ENCODE measurements at places on chromosomes 16 and 17. TPM values are rescaled to one million over a fixed set of nuclear protein-coding genes. Genes with fewer than 3 reads are reported as not detected.

CPPED1 gene
- polyA plus RNA-seq: 23.0 TPM

GRCh38 chr17:10421211-10421610 is 539 bp downstream of the MYH8 start:
- no peak for DNase-seq

TBC1D3 gene
- polyA plus RNA-seq: not detected

STRADA gene
- polyA plus RNA-seq: 69.5 TPM

DNA sequence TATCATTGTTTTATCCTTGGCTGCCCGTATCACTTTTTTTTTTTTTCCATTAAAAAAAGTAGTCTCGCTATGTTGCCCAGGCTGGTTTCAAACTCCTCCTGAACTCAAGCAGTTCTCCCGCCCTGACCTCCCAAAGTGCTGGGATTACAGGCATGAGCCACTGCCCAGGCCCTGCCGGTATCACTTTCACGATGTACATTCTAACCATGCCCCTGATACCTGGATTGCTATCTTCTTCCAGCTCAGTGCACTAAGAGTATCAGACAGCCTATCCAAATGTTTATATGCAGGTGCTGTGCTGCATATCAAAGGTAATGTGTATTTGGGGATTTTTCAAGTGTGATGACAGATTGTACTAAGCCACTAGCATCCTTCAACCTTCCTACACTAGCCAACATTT is 14.2 kb downstream of the MOSMO start:
- DNase-seq: no peak

CSH2 gene
- polyA plus RNA-seq: not detected

IGFALS gene
- 4.3 TPM for polyA plus RNA-seq

DNA sequence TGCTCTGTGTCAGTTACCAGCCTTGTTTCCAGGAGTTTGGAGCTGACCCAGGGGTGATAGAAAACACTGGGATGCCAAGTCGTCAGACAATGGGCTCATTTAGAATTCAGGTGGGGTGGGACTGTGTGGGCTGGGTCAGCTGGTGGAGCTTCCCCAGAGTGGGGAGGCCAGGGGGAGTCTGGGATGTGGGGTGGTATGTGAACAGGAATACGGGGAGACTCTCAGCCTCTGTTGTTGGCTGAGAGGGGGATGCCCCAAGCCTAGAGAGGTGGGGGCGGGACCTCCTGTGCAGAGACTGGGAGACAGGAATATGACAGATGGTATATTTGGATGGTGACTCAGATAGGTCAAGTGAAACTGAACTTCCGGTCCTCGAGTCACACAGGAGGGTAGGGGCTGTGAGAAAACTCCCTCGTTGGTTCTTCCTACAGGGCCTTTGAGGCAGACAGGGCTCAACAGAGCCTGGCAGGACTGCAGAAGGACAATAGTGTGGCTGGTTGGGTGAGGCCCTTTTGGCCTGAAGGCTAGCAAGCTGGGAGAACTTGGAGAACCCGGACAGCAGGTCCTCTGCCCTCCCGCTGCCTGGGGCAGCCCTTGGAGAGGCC is 23.7 kb downstream of the CDH1 start:
- DNase-seq: no peak

DNA sequence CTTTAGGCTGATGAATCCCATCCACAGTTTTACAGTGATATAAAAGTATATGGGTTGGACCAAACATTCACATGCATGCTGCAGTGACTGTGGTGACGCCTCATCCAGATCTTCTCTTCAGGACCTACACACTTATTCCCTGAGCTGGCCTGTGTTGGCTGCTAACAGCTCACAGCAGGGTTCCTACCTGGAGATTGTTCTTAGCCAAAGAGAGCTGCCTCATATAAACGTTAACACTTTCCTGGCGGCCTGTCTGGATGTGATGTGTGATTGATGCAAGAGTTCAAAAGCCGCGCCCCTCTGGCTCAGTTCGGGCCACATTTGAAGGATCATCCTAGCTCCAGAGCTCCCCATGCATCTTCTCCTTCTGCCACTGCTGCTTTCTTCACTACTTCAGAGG is 93.0 kb upstream of the NETO2 start:
- DNase-seq: no peak

DNA sequence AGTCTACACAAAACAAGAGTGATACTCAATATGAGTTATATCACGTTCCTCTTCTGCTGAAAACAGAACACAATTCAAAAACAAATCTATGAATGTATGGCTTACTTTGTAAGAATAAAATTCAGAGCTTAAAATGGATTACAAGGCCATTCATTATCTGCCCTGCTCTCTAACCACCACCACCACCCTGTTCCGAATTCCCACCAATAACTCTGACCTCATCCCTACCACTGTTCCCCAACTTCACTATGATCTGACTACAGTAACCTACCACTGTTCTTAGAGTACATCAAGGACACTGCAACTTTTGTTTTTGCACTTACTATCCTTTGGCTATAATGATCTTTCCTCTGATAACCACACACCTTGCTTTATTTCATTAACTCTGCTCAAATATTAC is 21.3 kb downstream of the FBXL20 start:
- no peak for DNase-seq

DNA sequence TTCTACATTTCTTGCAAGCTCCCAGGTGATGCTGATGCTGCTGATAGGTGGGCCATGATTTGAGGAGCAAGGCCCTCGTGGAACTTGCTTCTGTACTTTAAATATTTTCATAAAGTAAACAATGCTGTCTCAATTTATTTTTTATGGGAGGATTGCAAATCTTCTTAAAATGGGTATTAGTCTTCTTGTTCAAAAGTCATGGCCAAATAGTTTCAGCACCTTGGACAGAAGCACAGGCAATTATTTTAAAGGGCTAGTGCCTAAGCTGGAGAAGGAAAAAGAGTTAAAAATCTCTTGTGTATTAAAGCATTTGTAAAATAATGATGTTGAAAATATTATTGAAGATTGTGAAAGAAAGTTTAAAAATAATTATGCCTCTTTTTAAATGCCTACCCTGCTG is 50.5 kb downstream of the GPR139 start:
- peak; percentile 7 for DNase-seq

DNA sequence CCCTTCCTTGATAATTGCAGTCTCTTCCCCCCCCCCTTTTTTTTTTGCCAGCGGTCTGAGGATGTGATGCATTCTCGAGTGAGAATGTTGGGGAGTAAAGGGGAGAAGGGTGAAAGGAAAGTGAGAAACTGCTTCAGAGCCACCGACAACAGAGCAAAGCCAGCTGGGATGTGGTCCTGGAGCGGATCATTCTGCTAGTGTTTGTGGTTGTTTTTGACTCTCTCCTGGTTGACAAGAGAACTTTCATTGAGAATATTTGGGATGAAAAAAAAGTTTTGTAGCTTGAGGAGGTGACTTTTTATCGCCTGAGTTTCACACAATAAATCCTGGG is 1.3 kb downstream of the NF1 start:
- peak; percentile 29 for DNase-seq

DNA sequence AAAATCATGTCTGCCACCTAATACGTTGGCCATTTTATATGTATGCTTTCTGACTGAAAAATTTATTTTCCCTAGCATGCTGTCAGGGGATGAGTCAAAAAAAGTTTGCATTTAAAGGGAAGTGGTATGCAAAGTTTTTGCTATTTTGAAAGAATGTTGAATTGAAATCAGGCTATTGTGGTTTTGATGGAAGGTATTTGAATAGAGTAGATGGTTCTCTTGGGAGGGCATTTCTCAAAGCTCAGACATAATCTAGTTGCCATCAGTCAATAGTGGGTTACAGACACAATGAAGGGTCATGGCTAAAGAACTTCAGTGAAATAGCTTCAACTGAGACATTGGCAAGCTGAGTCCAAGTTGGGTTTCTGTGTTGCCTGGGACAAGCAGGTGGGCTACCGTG is 102.4 kb downstream of the MAP2K6 start:
- DNase-seq: no peak

- DNase-seq: no peak
Measured at GRCh38 chr17:48137656-48138055, 30.1 kb downstream of the SNX11 start.

HIC1 gene
- polyA plus RNA-seq: 16.5 TPM

DNA sequence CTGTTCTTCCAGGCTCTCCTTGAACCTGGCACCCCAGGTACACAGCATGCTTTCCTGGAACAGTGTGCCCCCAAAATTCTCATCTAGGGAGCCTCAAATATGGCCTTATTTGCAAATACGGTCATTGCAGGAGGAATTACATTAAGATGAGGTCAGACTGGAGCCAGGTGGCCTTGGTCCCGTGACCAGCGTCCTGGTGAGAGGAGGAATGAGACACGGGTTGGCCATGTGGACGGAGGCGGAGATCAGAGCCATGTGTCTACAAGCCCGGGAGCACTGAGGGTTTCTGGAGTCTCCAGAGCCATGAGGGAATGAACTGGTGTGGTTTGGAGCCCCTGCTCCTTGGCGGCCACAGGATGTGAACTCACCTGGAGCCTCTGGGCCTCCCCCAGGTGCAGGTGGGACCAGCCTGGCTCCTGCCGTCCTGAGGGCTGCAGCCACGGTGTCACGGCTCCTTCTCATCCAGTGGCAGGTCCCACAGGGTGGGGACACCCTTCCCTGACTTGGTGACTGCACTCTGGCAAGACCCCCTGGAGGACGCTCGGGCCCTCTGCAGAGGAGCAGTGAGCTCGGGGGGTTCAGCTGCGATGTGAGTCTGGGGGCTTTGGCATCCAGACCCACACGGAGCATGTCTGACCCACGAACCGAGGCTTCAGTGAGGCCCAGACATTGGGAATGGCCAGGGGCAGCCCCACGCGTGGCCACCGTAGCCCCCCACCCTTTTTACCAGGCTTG is 21.8 kb upstream of the GNG13 start:
- DNase-seq: no peak

All from left renal cortex interstitium (tissue), 4 donors.